ENCODE measurements at places on chromosomes 13 and 19.

GRCh38 chr19:56725829-56726424 is 54.4 kb upstream of the ZNF835 start:
- no peak for DNase-seq

GRCh38 chr13:46149272-46150133 is 32.5 kb downstream of the LCP1 start:
- no peak for DNase-seq

DNA sequence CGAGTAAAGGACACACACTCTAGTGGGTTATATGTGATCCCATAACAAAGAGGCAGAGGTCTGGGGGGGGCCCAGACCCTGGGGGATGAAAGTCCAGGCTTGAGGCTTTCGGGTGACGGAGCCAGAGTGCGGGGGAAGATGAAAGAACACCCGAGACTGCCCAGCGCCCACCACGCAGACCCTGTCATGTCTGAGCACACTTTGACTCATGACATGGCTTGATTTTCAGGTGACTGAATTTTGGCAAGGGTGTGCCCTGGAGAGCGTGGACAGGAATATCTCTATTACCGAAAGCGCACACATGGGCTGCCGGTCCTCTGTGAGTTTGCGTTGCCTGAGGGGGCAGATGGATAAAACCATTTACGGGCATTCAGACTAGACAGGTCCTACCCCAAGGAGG is 192.0 kb upstream of the SOX1 start:
- DNase-seq: no peak

DNA sequence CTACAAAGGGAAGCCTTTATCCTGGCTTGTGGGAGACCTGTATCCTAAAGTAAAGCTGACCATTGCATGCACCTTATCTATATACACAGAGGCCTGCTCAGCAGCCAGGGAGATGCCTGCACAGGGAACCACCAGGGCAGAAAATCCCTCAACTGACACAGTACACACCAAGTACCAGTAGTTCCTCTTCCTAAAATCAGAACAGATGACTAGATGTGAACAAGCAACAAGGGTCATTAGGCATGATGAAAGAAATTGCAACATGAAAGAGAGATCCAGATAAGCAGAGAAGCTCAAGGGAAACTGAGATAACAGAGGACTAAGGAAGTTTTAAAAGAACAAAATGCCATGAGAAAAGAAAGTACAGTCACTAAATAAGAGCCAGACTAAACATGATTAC is 39.7 kb upstream of the SLC7A9 start:
- no peak for DNase-seq

- no peak for DNase-seq
Measured at GRCh38 chr13:75800545-75800944, 164.4 kb downstream of the LMO7 start.

DNA sequence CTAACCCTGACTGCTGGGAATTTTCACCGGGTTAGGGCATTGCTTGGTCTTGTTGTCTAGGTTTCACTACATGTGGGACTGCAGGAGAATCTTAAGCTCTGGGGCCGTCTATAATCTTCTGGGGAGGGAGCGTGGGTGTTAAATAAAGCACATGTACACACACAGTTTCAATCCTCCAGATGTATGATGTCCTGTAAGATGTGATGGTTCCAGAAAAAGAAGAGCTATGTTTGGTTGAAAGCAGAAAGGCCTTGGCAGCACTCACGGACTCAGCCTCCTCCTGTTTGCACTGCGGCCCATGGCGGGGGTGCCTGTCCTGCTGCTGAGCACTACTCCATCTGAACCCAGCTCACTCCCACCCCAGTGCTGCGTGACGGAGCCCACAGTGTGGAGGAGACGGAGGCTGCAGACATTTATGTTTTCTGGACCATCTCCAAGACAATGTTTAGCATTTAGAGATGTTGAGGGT is 343.5 kb downstream of the TEX29 start:
- no peak for DNase-seq

- no peak for DNase-seq
Measured at GRCh38 chr19:48955308-48955958, 758 bp downstream of the BAX start.

DNA sequence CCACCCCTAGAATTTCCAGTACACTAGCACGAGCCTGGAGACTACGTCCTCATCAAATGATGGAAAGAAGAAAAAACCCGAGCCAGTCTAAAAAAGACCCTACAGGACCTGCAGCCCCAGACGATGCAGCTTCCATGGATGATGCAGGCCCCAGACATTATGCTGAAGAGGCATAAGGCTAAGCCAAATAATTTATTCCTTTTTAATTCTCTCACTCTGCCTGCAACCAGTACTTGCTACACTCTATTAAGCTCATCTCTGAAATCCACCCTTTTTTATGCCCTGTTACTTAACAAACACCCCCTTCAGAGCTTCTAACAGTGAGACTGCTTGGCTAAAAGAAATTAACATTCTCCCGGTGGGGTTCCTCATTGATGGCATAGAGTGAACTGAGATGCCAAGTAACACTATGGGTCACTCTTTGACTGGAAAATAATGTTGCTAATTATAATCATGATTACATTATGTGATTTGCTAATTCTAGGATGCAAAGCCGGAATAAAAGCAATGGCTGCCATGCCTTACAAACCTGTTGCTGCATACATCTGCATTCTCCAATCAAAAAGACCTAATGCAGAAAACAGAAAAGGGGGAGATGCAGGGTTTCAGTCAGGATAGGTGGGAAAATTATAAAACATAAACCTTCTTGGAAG is 1462.4 kb downstream of the UQCRFS1 start:
- DNase-seq: no peak

DNA sequence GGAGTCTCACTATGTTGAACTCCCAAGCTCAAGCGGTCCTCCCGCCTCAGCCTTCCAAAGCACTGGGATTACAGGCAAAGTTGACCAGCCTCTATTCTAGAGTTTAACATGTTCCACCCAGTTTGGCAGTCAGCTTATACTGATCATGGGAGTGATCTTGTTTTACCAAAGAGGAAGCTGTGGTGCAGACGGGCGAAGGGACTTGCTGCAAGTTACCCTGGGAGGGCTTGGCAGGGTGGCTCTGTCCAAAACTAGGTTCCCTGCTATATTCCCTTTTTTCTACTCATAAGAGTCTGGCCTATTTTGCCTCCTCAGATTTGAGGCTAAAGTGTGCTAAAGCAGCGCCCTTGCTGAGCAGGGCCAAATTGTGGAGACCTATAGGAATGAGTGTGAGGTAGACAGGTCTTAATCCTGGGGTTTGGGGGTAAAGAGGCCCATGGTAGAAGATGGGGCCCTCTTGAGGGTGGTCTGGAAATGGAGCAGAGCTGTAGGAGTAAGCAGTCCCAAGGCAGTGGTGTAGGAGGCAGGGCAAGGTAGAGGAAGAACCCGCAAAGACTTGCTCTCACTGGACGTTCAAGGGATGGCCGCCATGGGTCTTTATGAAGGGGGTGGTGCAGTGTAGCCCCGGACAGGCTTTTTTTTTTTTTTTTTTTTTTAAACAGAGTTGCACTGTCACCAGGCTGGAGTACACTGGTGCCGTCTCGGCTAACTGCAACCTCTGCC is 3.3 kb downstream of the RPS19 start:
- no peak for DNase-seq

GRCh38 chr19:15892012-15892411 is 5.9 kb downstream of the CYP4F2 start:
- DNase-seq: no peak

DNA sequence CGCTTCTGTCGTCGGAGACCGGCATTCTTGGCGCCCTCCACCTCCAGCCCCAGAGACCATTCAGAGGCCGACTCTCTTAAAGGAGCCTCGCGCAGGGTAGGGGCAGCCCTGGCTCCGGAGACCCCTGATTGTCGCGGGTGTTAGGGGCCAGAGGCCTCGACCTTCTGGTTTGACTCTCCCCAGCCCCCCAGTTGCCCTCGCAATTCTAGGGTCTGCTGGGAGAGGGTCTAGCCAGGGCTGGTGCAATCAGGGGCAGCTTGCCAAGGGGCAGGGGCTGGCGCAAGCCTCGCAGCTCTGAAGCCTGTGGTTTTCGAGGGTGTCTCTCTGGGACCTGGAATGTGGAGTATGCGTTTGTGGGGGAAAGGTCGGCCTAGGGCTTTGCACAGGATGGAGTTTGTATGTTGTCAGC is 1.6 kb upstream of the SLC7A10 start:
- no peak for DNase-seq

DNA sequence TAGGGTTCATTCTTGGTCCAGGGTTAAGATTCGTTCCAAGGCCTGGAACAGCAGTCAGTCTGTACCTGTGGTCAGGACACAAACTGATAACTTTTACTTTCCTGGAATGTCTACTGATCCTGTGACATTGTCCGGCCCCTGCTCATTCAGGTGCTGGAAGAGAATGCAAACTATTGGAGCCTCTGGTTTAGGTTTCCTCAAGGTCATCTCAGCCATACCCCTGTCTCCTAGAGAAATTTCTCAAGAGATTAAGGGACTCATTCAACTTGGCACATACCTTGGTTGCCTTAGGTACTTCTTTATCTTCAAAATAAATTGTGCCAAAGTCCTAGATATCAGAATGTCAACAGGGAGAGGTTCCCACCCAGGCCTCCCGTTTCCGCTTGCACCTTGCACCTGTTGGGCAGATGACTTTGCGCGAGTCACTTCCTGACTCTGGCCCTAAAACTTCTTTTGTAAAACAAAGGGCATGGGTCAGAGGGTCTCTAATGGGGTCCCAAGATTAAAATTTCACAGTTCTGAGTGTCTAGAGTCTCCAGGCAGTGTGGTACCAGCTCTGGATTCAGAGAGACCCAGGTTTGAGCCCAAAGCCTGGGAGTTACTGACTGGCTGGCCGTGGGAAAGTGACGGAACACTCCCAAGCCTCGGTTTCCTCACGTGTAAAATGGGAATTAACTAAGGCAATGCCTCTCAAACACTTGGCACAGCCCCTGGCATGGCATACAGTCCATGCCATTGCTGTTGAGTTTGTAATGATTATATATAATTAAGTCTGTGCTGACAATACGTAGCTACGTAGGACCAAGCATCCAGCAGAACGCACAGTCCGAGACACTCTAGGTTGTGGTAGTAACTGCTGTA is 25.8 kb upstream of the CYP2S1 start:
- no peak for DNase-seq
